ENCODE measurements at places on chromosomes 6 and 20.

- DNase-seq, result no peak
Observed at GRCh38 chr20:4014031-4014474, 1.3 kb downstream of the RNF24 start.

- DNase-seq, result no peak
Observed at GRCh38 chr6:11219400-11219834, 13.1 kb downstream of the NEDD9 start.

DNA sequence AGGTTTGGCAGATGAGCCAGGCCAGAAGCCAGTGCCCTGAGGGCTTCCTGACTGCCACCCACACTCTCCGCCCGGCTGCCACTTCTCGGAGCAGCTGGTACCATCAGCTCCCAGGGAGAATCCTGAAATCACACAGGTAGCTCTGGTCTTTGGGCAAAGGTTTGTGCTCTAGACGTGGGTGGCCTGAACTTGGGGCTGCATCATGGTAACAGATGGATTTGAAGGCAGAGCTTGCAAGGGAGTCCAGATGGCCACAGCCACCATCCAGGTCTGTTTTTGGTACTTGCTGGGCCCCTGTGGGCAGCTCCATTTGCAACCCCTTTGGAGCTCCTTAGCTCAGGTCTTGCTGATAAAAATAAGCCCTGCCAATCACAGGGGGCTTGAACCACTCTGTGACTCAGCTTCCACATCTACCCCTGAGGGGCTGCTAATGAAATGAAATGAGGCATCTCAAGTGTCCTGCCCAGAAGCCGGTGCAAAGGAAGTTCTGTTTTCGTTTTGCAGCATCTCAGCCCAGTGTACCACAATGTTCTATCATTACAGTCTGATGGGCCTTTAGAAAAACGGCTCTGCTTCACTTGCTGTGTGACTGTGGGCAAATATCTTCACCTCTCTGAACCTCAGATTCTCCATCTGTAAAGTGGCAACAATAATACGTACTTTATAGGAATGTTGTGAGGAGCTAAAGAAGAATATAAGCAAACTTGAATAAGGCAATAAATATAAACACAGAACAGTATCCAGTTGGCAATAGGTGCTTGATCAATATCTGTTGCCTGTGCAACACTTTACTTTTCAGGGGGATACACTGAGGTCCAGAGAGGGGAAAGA, 25.1 kb upstream of the CDH22 start:
- DNase-seq, result no peak

- DNase-seq, result no peak
Observed at GRCh38 chr20:41344938-41345728, 4.5 kb downstream of the LPIN3 start.

GRCh38 chr6:155030148-155030720, 35.1 kb downstream of the TIAM2 start:
- no peak for DNase-seq

- DNase-seq, result no peak
Observed at GRCh38 chr20:41131594-41132387, 5.6 kb upstream of the PLCG1 start.

DNA sequence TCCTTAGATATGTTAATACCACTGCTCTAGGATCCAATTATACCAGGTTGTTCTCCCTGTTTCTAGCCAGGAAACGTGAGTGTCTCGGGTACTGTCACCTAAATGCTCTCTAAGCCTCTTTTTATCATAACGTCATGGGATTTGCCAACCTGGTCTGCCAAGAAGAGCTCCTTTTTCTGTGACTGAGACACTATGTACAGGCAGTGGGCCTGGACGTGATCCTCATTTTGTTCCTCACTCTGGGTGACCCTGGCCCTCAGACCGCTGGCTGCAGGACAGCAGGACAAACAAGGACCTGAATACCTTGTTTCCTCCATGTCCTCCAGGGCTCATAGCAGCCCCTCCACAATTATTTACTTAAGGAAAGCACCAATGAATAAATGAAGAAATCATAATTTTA, 69.1 kb downstream of the CD164 start:
- no peak for DNase-seq

GRCh38 chr6:128024046-128024445, 123.2 kb upstream of the THEMIS start:
- no peak for DNase-seq

DNA sequence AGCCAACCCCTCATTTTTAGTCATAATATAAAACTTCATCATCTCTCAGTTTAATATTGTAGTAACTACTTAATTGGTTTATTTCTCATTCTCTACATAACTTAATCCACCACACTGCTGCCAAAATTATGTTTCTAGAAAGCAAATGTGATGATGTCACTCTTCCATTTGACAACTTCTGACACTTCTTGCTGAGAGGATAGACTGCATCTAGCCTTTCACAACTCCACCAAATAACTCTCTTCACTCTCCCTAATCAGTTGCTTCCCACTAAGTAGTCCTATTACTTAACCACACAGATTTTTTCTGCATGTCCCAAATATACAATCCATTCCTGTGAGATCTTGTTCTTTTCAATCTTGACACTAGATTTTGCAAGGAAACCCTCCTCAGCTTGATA, 951.3 kb downstream of the EPHA7 start:
- no peak for DNase-seq

GRCh38 chr6:24980507-24981385, 45.0 kb upstream of the RIPOR2 start:
- DNase-seq, result no peak

DNA sequence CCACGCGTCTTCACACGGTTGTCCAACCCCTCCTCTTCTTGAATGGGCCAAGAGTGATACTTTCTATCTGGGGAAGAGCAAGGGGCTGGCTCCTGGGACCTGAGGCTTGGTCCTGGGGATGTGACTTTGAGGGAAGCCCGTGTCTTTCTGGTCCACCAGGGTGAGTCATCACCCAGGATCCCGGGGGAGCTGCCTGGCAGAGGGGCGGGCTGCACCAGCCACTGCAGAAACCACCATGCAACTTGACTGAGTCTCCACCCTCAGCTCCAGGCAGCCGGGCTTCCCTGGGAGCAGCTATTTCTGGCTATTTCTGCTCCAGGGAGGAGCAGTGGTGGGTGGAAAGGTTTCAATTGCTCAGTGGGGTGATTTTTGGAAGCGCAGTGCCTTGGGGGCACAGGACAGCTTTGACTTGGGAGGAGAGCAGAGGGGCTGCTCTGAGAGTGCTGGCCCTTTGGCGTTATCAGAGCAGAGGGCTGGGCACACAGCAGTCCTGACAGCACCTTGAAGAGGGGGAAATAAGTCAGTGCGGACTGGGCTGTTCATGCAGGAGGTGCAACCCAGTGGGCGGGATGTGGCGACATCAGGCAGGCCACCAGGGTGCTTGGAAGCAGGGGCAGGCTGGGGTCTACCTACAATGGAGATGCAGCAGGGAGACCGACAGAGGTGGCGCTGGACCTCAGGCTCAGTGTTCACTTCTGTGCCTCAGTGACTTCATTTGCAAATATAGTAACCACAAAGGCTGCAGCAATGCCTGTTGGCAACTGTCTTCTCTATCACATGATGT, 45.1 kb upstream of the FAM83D start:
- no peak for DNase-seq

GRCh38 chr20:60837173-60837770, 414.8 kb upstream of the CDH4 start:
- DNase-seq, result no peak

- DNase-seq, result peak; percentile 96
Observed at GRCh38 chr6:30721198-30722024, 1.3 kb downstream of the TUBB start.

DNA sequence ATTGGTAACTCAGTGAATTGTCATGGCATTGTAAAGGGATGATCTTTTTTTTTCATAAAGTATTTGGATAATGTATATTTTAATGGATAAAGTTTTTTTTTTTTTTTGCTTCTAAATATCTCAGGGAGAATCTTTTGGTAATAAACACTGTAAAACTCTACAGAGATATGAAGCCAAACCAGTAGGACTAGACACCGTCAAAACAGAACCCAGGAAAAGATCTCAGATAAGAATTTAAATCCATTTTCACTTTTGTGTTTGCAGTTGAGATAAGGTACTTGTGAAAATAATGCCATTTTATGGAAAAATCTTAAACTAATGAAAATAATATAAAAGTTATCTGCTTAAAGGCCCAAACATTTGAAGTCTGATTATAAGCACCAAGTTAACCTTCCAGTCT, 27.0 kb downstream of the FAM83B start:
- no peak for DNase-seq

DNA sequence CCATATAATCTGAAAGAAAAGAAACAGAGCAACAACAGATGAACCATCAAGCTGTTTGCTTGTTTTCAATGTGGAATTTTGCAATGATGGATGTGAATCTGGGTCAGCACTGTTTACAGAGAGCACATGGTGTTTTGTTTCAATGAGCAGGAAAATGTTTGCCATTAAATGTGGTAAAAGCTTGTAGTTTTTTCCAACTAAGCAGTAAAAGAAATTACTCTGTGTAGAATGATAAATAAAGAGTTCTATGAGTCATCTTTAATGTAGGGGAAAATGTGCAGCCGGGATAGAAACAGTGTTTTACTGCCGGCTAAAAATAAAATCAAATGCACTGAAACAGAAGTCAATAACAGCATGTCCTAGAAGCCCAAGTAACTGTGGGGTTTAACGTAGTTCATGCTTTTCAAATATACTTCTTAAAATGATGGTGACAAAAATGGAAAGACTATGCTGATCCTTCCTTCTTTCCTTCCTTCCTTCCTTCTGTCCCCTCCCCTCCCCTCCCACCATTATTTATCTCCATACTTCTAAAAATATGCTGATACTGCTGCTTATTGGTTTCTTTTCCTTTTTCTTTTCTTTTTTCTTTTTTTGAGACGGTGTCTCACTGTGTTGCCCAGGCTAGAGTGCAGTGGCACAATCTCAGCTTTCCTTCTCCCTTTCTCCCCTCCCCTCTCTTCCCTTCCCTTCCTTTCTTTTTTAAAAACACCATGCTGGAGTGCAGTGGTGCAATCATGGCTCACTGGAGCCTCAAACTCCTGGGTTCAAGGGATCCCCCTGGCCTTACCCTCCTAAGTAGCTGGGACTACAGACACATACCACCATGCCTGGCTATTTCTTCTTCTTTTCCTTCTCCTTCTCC, 6.3 kb upstream of the NAA20 start:
- DNase-seq, result no peak

GRCh38 chr20:1371202-1371782, 21.6 kb downstream of the FKBP1A start:
- no peak for DNase-seq

GRCh38 chr6:156948277-156948676, 171.1 kb downstream of the ARID1B start:
- DNase-seq, result no peak

DNA sequence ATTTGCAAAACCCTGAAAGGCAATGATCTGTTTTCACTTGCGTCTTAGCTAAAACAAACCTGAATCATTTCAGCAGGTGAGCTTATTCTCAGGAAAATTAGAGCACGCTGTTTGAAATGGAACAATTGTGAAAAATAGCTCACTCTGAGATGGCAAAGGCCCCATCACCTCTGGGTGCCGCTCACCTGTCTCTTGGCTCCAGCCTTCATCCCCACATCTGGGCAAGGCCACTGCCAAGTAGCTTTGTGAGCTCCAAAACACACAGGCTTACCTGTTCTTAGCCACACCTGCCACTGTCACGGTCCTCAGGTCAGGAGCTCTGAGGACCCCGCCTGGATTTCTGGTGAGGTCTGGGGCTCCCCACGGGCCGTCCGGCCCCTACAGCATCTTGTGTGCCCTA, 66.7 kb downstream of the SMOC2 start:
- DNase-seq, result no peak

GRCh38 chr20:44411020-44411756, 55.7 kb downstream of the HNF4A start:
- DNase-seq, result no peak

DNA sequence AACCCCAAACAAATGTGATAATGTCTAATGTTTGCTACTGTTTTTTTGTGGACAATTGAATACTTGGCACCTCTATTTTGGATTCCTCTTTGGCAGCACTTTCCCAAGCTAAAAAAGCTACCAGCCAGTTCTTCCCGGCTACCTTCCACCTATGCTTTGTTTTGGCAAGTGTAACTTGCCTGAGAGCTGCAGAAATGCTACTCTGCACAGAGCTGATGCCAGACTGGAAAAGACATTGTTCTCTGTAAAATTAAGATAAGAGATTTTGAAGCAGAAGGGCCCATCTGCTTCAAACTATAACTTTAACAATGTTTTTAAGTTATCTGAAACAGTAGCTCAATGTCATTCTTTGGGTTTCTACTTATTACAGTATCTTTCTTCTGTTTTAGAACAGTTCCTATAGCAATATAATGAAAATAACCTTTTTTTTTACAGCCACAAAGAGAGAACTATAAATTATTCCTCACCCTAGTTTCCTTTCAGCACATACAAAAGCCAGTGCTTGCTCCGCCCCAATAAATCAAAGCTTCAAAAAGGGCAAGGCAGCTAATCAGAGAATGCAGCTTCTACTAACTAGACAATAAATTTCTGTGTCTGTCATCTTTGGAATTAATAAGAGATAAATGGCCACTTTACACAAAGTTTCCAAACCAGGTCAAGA, 183.1 kb downstream of the UBE3D start:
- no peak for DNase-seq

GRCh38 chr6:44057931-44058616, 69.2 kb downstream of the MRPL14 start:
- no peak for DNase-seq

GRCh38 chr6:4851035-4851434, 74.8 kb downstream of the CDYL start:
- DNase-seq, result no peak

DNA sequence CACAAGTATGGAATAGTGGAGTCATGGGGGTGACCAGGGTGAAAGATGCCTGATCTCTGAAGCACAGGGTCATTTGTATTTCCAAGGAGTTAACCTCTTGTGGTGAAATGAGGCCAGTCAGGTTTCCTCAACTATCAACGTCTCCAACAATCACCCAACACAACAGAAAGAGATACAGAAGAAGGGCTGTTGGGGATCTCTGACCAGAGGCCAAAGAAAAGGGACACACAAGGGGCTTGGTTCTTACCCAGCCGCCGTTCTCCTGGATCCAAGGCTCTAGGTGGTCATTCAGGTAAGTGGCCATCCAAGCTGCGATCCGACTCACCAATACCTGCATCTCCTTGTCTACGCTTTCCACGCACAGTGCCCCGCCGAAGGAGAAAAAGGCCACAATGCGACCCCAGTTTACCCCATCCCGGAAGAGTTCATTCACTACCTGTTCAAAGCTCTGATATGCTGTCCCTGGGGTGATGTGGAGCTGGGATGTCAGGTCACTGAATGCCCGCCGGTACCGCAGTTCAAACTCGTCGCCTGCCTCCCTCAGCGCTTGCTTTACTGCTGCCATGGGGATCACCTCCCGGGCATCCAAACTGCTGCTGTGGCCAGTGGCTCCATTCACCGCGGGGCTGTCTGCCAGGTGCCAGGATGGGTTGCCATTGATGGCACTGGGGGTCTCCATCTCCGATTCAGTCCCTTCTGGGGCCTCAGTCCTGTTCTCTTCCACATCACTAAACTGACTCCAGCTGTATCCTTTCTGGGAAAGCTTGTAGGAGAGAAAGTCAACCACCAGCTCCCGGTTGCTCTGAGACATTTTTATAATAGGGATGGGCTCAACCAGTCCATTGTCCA, 1.0 kb downstream of the BCL2L1 start:
- no peak for DNase-seq

GRCh38 chr6:122719176-122719575, 60.3 kb upstream of the FABP7 start:
- DNase-seq, result no peak

GRCh38 chr20:63230800-63231268, 4.9 kb upstream of the BIRC7 start:
- DNase-seq, result no peak

Data from activated T-helper 1 cell treated with anti-CD3 and anti-CD28 coated beads, Interleukin-2, amount 50 U/mL, for 16 hours (primary cell).